ENCODE measurements at places on chromosomes 11 and 22.

- H3K4me3 ChIP-seq: no peak overlapping the region
- no peak overlapping the region for H3K27ac ChIP-seq
- no peaks in the 10 kb centered on the region for H3K4me1 ChIP-seq
- DNase-seq: no peak
- H3K36me3 ChIP-seq: no peaks in the 10 kb centered on the region
- H3K27me3 ChIP-seq: peaks cover 3% of the 10 kb centered on the region
These were observed 96.2 kb downstream of the RASSF10 start for GRCh38 chr11:13105237-13105844.

DNA sequence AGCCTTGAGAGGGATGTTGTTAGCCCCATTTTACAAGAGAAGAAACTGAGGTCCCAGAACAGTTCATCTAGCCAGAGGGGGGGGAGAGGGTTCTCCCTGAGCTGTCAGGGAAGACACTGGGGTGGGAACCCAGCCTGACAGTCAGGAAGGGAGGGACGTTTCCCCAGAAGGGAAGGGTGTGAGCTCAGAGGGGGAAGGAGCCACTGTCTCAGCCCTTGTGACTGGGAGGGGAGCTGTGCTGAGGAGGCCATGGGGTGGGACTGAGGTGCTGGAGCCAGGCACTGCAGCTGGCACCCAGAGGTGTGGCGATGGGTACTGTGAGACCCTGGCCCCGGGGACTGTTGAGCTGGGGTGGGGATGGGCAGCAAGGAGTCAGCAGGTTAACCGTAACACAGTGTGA, 35.7 kb downstream of the DAGLA start:
- DNase-seq: no peak
- no peaks in the 10 kb centered on the region for H3K4me1 ChIP-seq
- no peaks in the 10 kb centered on the region for H3K36me3 ChIP-seq
- no peak overlapping the region for H3K27ac ChIP-seq
- no peaks in the 10 kb centered on the region for H3K27me3 ChIP-seq
- H3K4me3 ChIP-seq: no peak overlapping the region

GRCh38 chr11:34091825-34092224, 13.6 kb upstream of the NAT10 start:
- no peak for DNase-seq
- H3K27ac ChIP-seq: no peak overlapping the region
- no peak overlapping the region for H3K4me3 ChIP-seq
- H3K27me3 ChIP-seq: no peaks in the 10 kb centered on the region
- H3K4me1 ChIP-seq: no peaks in the 10 kb centered on the region

GRCh38 chr22:23180301-23180892, at the start of gene BCR:
Gene BCR (plus strand): TSS chr22:23180509. CDS start chr22:23180961, 452 bp downstream.
- peak; percentile 77 for DNase-seq
- H3K36me3 ChIP-seq: no peaks in the 10 kb centered on the region
- H3K27me3 ChIP-seq: no peaks in the 10 kb centered on the region
- peaks cover 87% of the 10 kb centered on the region for H3K4me1 ChIP-seq
- peak within 1 kb of the TSS; percentile 82 for H3K4me3 ChIP-seq

DNA sequence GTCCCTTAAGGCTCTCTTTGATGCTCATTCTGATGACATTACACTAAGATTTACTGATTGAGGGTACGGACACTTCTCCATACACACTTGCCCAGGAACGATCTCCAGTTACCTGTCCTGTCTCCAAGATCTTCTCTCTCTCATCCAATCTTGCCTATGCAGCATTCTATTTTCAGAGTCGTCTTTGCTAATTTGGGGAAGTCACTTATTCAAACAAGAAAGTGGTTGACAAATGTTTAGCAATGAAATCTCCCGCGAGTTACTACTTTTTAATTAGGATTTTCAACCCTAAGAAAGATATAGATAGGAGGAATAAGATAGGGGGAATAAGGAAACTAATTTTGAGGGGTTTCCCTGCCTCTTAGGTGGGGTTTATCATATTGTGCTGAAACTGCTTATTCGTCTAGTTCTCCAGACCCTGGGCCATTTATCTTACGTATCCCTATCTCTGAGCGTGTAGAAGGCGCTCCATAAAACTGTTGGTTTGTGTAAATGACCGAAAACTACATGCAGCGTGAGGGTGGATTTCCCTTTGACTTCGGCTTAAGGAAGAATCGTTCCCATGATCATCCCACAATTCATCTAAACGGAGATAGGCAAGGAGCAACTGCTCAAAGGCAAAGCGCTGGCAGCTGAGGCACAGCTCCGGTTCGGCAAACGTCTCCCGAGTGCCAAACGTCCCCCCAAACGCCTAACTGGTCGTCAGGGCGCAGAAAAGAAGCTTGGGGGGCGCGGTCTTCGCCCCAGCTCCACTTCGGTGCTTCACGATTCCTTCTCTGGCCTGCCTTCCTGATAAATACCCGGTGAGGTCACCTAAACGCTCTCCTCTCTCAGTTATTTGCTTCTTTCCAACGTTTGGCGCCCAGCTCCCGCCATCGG, 804 bp downstream of the APIP start:
- H3K27me3 ChIP-seq: no peaks in the 10 kb centered on the region
- H3K27ac ChIP-seq: peak overlapping the region; percentile 77
- no peaks in the 10 kb centered on the region for H3K36me3 ChIP-seq
- DNase-seq: no peak
- peak overlapping the region; percentile 94 for H3K4me3 ChIP-seq

DNA sequence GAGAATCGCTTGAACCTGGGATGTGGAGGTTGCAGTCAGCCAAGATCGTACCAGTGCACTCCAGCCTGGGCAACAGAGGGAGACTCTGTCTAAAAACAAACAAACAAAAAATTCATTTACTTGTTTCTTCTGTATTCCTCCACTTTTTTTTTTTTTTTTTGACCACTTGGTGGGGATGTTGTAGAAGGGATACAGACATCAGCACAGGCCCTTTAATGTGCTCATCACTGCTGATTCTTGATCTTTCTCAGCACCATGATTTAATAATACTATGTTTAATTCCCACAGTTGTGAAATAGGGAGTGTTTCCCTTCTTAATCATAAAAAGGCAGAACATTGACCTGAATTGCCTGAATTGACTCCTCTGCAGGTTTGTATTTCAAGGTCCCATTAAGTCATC, 4.5 kb downstream of the TTC9C start:
- no peak overlapping the region for H3K27ac ChIP-seq

- no peak overlapping the region for H3K27ac ChIP-seq
- H3K27me3 ChIP-seq: no peaks in the 10 kb centered on the region
- DNase-seq: no peak
- H3K4me3 ChIP-seq: no peak overlapping the region
- peaks cover 2% of the 10 kb centered on the region for H3K4me1 ChIP-seq
These were observed 558.5 kb downstream of the MN1 start for GRCh38 chr22:27242917-27243589.

GRCh38 chr11:57260937-57261783, 24.1 kb upstream of the APLNR start:
- no peak overlapping the region for H3K27ac ChIP-seq
- no peaks in the 10 kb centered on the region for H3K4me1 ChIP-seq
- DNase-seq: no peak
- H3K36me3 ChIP-seq: no peaks in the 10 kb centered on the region

- H3K27ac ChIP-seq: no peak overlapping the region
- H3K4me1 ChIP-seq: no peaks in the 10 kb centered on the region
- H3K36me3 ChIP-seq: peaks cover 93% of the 10 kb centered on the region
- H3K27me3 ChIP-seq: no peaks in the 10 kb centered on the region
- H3K4me3 ChIP-seq: no peak overlapping the region
- DNase-seq: no peak
These were observed 10.9 kb upstream of the AGBL2 start for GRCh38 chr11:47726118-47726442.

Measured in CD4-positive, alpha-beta T cell (primary cell).